ENCODE measurements at places on chromosomes 5 and 9.

DNA sequence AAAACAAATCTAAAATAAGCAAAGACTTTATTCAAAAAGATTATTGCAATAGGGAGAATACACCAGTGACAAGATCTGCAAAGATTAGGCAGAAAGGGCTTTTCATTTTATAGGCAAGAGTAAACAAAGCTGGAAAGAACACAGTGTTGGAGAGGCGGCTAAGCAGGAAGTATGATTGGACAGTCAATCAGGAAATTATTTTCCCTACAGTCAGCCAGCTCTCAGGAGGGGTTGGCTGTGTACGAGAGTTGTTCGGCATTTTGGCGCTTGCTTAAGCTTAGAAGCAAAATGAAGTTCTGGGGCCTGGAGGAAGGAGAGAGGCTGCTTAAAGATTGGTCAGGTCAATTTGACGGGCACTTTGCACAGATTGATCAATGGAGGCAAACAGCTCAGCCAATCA lies 1030.5 kb downstream of the TLE4 start:
- no peak for DNase-seq

- no peak for DNase-seq
Observed at GRCh38 chr5:40399349-40399748, 280.4 kb upstream of the PTGER4 start.

DNA sequence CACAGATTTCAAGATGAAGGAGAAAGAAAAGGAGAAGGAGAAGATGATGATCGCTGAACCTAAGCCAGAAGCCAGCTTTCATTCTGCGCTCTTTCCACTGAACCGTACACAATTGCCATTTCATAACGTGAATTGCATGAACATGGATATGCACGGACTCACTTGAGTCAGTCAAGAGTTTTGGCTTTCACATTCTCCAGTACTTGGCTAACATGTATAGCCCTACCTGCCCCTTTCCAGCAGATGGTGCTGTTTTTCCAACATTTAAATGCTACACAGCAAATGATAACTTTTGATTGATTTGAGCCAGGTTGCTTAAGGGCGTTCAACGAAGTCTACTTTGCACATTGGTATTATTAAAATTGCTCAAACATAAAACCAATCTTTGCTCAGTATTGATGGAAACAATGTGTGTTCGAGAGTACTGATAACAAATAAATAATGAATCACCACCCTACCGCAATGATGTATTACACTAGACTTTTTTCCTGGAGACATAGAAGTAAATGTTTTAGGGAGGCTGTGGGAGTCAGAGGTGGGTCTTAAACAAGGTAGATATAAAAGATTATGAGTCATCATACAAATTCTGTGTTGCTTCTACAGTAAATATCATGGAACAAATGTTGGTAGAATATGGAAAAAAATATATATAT lies 196.4 kb downstream of the TRPM3 start:
- peak; percentile 40 for DNase-seq

DNA sequence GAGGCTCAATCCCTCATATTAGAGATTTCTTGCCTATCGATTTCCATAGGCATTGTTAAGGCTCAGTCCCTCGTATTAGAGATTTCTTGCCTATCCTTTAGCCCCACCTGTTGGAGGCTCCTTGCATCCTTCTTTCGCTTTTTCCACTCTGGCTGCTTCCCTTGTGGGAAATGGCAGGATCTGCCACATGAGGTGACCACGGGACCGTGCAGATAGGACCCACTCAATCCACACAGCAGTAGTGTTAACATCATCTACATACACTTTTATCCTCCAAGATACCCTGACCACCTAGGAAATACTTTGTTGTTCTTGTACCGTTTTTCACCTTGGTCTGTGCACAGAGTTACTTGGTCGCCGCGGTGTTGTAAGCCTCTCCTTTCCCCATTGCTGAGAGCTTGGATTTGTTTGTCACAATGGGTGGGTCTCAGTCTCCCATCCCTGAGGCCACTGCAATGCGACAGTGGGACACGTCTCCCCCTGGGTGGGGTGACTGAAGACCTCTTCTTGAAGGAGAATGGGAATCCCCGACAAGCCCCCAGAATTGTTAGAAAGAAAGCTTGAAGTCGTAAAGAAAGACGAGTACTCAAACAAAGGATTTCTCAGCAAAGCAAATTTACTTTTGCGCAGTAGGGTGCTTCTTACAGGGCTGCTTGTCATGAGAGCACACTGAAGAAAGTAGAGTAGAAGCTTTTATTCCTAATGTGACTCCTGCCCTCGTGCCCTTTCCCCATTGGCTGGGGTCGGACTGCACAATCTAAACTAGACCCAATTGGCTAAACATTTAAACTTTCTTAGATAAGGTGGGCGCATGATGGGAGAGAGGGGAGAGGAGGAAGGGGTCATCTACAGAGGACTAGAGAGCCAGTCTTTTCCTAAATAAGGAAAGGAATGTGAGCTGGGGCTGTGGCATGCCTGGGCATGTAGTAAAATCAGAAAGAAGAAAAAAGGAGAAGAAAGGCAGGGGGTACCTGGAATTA lies 19.8 kb downstream of the IFT74 start:
- DNase-seq, result no peak

- DNase-seq, result no peak
Observed at GRCh38 chr5:176596689-176597416, 13.1 kb downstream of the GPRIN1 start.

GRCh38 chr5:157372472-157372822 lies 87.6 kb upstream of the NIPAL4 start:
- no peak for DNase-seq

DNA sequence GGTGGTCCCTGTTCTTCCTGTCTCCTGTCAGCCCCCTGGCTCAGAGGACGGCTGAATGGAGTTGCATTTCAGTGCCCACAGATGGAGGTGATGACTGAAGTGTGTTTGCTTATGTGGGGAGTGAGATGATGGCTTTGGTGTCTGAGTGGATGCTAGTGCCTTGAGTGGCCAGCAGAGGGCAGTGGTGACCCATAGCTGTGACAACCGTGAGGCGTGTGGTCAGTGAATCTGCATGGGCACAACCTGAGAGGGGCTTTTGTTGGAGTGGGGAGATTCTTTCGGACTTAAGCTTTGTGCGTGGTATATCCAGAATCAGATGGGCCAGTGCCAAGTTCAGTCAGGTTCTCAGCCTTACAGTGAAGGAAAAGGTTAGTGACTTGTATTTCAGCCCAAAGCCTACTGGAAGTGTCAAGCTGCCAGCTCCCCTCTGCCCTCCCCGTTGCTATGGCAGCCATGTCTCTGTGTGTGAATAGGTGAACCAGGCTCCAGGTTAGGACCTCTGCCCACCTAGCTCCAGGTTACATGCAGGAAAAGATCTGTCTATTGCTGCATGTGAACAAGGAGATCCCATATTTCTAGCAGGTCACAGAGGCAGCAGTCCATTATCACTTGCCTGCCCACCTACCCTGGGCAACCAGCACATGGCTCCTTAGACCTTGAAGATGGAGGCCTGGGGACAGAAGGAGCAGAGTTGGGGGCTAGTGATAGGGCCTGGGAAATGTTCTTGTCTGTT lies 14.7 kb upstream of the CXXC5 start:
- DNase-seq, result no peak

GRCh38 chr5:110916381-110917049 lies 155.0 kb upstream of the TSLP start:
- DNase-seq, result peak; percentile 64

DNA sequence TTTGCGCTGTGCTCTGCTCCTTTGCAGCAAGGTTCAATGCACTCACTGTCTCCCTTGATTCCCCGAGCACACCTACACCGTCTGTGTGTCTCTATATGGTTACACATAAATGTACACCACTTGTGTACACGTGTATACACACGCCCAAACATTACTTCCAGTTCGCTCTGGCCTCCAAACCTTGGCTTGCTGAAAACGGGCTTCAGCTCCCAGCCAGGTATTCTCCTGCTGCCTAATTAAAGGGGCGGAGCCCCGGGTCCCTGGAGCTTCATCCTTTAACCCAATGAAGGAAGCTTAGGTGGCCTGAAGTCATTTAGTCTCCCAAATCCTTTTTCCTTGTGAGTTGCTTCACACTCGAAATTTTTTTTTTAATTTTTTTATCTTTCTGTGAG lies 4.6 kb downstream of the ISL1 start:
- no peak for DNase-seq

- no peak for DNase-seq
Observed at GRCh38 chr5:169268019-169268418, 32.9 kb downstream of the SLIT3 start.

DNA sequence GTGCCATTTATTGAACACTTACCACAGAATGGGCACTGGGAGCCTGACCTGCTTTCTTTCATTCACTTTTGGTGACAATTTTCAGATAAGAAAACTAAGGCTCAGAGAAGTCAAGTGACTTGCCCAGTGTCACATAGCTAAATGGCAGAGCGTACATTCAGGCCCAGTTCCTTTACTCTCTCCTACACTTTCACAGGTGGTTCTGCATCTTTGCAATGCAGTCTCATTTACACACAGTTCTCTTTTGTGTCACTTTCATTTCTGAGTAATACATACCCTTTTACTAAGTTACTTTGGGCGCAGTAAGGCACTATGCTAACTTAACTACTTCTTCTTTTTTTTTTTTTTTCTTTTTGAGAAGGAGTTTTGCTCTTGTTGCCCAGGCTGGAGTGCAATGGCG lies 8.3 kb downstream of the NFIL3 start:
- DNase-seq, result no peak

GRCh38 chr9:124366476-124367220 lies 48.6 kb downstream of the PSMB7 start:
- DNase-seq, result no peak

DNA sequence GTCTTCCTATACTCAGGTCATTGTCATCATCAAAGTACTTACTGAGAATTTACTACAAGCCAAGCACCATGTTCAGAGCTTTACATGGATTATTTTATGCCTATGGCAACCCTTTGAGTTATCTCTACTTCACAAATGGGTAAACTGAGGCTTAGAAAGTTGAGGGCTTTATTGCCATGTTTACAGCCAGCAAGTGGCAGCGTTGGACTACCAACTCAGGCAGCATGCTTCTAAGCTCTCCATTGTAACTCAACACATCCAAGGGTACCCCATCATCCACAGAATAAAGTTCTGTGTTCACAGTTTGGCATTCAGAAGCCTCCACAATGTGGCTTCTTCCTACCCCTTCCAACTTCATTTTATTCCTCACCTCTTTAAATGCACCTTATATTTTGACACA lies 422.6 kb upstream of the GRIA1 start:
- no peak for DNase-seq

DNA sequence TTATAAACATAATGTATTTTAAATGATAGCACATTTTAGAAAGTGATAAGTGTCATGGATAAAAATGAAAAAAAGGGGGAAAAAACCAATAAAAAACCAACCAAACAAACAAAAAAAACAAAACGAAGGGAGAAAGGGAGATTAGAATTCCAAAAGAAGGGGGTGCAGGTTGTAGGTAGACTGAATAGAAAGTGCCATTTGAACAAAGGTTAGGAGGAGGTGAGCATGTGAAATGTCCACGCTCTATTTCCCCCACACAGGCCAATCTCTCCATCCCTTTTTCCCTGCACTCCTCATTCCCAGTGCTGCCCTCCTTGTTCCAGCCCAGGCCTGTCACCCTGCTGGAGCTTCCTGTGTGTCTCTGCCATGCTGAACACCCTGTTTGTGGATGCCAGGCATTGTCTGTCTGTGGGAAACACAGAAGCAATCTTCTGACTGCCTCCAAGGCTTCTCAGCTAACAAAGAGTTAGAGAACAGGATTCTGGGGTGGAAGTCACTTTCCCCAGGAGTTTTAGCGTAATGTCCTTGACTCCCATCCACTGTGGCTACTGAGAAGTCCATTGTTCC lies 138.8 kb downstream of the ADAMTS16 start:
- no peak for DNase-seq

DNA sequence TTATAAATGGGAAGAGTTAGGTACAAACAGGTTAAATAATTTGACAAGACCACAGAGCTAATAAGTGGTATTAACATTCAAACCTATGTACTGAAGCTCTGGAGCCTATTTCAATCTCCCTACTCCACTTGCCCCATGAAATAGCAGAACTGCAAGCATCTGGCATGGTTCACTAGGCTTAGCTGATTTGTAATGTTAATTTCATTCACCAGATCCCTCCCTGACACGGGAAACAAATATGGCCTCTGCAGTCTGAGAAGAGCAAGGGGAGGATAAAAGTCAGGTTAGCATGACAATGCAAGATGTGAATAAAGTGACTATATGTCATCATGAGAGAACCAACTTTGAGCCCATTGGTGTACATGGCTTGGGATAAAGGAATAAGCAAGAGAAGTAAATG lies 428.8 kb downstream of the BRINP1 start:
- no peak for DNase-seq

DNA sequence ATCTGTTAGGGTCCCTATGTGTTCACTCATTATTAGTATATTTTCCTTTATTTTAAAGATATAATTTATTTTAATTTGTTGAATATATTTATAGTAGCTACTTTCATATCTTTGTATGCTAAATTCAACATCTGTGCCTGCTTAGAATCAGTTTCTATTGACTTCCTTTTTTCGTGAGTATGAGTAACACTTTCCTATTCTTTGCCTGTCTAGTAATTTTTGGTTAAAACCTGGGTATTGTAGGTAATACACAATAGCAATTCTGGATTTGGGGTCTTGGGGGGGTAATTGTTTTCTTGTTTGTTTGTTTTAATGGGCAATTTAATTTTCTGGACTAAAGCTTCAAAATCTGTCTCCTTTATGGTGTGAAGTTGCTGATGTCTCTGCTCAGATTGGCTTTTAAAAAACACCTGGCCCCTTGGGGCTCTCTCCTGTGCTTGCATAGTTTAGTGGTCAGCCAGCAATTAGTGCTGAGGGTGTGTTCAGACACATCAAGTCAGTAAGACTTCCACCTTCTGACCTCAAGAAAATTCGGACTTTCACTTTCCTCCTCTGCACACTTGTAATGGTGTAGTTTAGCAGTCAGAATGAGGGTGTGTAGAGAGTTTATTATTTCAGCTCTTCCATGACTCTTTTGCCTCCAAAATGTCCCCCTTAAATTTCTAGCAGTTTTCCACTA lies 124.4 kb upstream of the MAP1B start:
- no peak for DNase-seq

DNA sequence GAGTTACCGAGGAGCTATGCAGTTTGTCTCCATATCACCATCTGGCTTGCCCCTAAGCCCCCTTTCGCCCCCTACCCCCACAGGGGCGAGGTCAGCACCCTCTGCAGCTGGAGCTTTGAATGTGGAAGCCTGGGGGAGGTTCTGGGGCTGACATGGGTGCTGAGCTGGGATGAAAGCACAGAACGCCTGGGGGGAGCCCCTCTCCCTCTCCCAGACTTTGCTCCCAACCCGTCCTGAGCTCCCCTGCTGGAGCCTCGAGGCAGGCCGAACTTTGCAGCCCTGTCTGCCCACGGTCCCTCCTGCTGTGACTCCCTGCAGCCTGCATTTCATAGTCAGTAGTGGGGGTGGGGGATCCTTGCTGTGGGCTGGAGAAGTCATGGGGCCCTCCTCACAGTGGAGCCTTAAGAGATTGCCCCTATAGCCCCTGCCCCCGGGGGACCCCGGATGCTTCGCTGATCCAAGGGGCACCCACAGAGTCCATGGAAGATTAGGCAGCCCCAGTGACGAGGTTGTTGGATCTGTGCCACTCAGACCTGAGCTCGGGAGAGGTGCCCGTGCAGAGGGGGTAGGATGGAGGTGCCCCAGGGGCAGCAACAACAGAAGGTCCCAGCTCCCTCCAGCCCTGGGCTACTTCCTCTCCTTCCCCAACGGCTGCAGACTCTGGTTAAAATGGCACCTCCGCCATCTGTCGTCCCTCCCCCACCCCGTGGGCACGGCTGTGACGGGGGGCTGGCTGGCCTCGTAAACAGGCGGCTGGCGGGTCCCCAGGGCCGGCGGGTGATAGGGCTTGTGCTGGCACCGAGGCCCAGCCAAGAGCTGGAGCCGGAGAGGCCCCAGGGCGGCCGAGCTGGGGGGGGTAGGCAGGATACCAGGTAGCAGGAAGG lies 162.0 kb downstream of the C9orf50 start:
- DNase-seq, result no peak
